Activated naive CD8-positive, alpha-beta T cell treated with anti-CD3 and anti-CD28 coated beads for 36 hours (primary cell): ENCODE measurements at places on chromosomes 4 and X. TPM values are rescaled to one million over a fixed set of nuclear protein-coding genes. Genes with fewer than 3 reads are reported as not detected.

GRCh38 chr4:151227731-151228130, 49.2 kb upstream of the PRSS48 start:
- H3K27me3 ChIP-seq = peaks cover 52% of the 10 kb centered on the region
- H3K4me3 ChIP-seq = no peak overlapping the region
- H3K4me1 ChIP-seq = no peaks in the 10 kb centered on the region
- no peaks in the 10 kb centered on the region for H3K36me3 ChIP-seq

DNA sequence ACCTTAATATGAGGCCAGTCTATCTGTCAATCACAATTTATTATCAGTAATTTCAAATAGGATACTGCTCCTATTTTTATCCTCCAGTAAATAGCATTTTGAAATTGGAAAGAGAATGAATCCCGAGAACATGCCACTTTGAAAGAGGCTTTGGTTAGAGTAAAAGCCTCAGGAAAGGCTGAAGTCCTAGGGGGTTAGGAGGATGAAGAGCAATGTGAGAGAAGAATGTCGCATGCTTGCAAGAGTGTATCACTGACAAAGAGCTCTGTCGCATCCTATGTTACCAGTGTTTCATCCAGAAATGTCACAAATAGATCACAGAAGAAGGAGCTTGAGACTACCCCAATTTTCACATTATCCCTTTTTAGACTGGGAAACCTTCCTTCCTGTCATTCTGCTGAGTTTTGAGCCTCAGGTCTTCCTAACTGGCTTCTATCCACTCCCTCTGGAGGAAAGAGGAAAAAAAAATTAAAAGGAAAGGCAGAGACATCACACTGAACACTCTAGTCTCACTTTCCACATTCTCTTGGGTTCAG, 39.8 kb downstream of the GPM6A start:
- DNase-seq = no peak
- H3K4me3 ChIP-seq = no peak overlapping the region
- no peak overlapping the region for H3K27ac ChIP-seq
- no peaks in the 10 kb centered on the region for H3K36me3 ChIP-seq
- peaks cover 3% of the 10 kb centered on the region for H3K27me3 ChIP-seq
- H3K4me1 ChIP-seq = no peaks in the 10 kb centered on the region

DNA sequence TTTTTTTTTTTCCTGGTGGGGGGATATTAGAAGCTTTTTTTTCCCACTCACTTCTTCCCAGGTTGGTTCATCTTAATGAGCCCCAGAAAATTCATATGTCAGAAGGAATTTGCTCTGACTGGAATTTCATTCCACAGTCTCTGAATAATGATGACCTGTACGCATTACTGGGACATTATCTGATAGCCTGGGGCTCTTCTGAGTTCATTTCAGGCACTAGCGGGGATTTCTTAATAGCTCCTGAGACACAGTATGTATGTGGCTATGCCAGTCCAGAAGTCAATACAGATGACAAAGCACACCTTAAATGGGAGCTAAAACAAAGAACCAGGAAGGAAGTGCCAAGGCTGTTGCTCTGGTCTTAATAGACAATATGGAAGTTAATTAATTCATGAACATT, 295.2 kb upstream of the IGFBP7 start:
- H3K4me3 ChIP-seq = no peak overlapping the region
- H3K27me3 ChIP-seq = no peaks in the 10 kb centered on the region
- H3K4me1 ChIP-seq = no peaks in the 10 kb centered on the region
- no peak overlapping the region for H3K27ac ChIP-seq
- no peaks in the 10 kb centered on the region for H3K36me3 ChIP-seq
- DNase-seq = no peak

- DNase-seq = no peak
- H3K36me3 ChIP-seq = no peaks in the 10 kb centered on the region
- no peak overlapping the region for H3K4me3 ChIP-seq
- peaks cover 7% of the 10 kb centered on the region for H3K27me3 ChIP-seq
- H3K27ac ChIP-seq = no peak overlapping the region
Measured at GRCh38 chr4:124737619-124738018, 25.1 kb upstream of the ANKRD50 start.

DNA sequence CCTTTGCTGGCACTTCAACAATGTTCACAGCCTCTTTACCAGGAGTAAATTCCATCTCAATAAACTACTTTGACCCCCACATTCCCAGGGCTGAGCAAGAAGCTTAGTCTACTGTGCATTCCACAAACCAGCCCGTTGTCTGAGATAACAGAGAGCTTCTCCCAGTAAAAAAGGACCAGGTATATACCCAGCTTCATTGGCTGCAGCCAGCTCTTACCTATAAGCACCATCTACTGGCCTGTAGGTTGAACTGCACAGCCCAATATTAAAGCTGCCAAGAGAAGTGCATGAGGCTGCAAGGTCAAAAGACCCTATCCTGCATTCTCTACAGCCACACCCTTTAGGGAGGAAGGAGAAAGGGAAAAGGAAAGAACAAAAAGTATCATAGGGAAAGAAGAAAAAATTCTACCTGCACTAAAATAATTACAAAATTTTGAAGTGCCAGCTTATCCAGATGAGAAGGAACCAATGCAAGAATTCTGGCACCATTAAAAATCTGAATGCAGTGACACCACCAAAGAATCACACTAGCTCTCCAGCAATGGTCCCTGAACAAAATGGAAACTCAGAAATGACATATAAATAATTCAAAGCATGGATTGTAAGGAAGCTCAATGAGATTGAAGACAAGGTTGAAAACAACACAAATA, 45.7 kb upstream of the INTU start:
- no peak overlapping the region for H3K27ac ChIP-seq
- H3K4me1 ChIP-seq = no peaks in the 10 kb centered on the region
- H3K36me3 ChIP-seq = no peaks in the 10 kb centered on the region
- peaks cover 14% of the 10 kb centered on the region for H3K27me3 ChIP-seq

GRCh38 chr4:102678107-102678506, 82.7 kb downstream of the MANBA start:
- no peak for DNase-seq
- H3K27me3 ChIP-seq = no peaks in the 10 kb centered on the region
- H3K4me1 ChIP-seq = peaks cover 14% of the 10 kb centered on the region

The ZNF185 gene
- 1.3 TPM for total RNA-seq

- no peaks in the 10 kb centered on the region for H3K27me3 ChIP-seq
- DNase-seq = no peak
- H3K4me3 ChIP-seq = no peak overlapping the region
Measured at GRCh38 chr4:46954643-46955042, 38.7 kb downstream of the GABRA4 start.
